ENCODE measurements at places on chromosomes 2 and 18.

DNA sequence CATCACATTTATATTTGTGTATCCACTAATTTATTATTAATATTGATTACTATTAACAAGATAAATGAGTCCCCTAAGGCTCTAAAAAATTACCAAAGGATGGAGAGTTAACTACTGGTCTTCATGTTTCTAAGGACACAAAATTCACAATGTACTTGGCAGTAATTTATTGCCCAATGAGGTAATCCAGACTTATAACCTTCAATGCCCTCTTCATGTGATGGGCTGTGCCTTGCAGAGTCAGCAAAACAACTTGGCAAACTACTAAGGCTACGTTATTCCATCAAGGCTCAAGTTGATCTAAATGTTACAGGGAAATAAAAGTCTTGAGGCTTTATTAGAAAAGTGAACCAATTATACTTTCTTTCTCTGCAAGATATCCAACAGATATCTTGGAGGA, 804.9 kb upstream of the NXPH2 start:
- DNase-seq: no peak

DNA sequence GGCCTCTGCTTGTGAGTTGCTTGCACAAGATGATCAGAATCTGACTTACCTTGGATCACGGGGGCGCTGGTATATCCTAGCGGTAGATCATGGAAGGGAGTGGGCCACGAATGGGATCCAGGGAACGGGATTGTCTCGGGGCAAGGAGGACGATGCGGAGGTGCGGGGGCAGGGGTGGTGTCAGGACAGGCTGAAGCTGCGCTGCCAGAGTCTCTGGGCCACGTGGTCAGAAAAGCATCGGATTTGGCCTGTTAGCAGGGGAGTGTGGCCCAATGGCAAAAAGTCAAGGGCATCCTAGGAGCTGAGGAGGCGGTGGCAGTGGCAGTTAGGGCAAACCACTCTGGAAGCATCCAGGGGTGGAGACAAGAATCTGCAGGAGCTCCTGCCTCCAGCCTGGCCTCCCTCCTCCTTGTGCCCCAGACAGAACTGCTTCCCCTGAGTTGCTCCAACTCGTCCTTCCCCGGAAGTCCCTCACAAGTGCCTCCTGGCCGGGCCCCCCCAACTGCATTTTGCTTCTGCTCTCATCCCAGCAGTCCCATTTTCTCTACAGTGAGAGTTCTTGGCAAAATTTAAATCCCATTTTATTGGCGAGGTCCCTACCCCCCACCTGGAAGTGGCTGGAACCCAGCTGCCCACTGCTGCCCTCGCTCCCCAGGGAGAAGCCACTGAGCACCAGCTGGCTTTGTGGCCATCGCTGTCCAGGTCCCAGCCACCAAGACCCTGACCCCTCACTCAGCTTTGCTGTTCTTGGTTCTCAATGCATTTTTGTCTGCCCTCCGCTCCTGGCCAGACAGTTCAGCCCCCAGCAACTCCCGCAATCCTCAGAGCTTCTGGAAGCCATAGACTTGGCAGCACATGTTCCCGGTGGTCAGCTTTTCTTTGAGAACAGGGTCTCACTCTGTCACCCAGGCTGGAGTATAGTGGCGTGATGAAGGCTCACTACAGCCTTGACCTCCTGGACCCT, 5.6 kb upstream of the CCDC74B start:
- DNase-seq: no peak

- no peak for DNase-seq
Measured at GRCh38 chr2:158015428-158016076, 86.1 kb upstream of the UPP2 start.

DNA sequence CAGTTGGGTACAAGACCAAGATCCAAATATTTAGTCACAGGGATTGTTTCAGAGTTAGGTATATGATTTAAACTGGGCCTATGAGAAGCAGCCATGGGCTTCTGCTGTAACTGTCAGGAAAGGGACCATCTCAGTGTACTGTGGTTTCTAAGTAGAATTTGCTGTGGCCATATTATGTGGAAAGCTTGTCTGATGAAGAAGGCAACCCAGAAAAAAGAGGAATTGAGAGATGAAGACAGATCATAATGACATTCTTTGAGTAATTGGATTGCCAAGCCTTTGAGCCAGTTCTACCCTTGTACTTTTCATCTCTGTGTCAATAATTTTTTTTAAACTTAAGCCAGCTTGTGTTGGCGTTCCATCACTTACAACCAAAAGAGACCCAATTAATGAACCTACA, 259.6 kb downstream of the NUP35 start:
- DNase-seq: no peak

GRCh38 chr18:75204732-75205513, 4.0 kb downstream of the PTGR3 start:
- no peak for DNase-seq

GRCh38 chr18:54961016-54961423, 1.8 kb upstream of the CCDC68 start:
- DNase-seq: no peak

- no peak for DNase-seq
Measured at GRCh38 chr2:155256803-155257202, 558.3 kb downstream of the KCNJ3 start.

DNA sequence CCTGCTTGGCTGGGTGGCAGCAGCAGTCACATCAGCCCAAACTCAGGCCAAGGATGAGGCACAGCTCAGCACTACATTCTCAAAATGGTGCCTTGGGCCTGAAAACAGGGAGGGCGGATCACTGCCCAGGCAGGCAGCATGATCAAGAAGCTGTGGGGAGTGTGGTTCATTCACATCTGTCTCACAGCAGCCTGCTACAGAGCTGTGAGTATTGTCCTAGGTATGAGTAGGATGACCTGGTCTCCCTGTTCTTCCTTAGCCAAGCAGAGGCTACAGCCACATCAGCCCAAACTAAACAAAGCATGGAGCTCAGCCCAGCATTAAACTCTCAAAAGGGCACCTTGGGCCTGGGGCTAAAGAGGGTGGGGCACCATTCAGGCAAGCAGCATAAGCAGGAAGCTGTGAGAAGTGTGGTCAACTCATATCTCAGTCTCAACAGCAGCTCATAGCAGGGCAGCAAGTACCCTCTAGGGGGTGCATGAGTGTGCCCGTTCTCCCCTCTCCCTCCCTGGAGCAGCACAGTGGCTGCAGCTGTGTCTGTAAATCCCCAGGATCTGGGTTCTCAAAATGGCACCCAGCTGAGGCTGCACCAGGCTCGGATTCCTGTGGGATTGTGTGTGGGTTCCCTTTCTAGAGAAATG, 139.6 kb downstream of the TRABD2A start:
- no peak for DNase-seq

DNA sequence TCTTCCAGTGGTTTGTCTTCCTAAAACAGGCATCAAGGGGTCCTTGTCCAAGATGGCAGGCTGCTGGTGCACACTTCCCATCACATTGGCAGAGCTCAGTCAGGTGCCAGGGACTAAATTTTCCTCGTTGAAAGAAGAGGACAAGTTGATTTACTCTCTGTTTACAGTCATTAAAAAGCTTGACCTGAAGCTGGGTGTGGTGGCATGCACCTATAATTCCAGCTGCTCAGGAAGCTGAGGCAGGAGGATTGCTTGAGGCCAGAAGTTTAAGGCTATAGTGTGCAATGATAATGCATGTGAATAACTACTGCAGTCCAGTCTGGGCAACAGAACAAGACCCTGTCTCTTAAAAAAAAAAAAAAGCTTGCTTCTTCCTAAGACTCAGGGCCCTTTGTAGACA, 3.6 kb upstream of the PLB1 start:
- DNase-seq: no peak

GRCh38 chr2:86476092-86476491, 34.9 kb downstream of the KDM3A start:
- peak; percentile 11 for DNase-seq

DNA sequence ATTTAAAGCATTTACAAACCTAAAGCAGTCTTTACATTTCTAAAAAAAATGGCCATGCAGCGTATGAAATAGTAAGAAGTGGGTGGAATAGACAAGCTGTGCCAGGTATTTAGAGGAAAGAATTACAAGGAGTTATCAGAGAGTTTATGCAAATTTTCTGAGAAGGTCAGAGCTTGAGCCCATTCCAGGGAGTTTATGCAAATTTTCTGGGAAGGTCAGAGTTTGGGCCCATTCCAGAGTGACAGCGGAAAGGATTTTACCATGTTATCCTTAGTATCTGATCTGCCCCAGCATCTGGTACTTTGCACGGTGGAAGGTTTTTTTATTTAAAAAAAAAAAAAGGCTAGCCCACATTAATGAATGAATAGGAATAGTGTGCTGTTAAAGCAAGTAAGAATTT, 1.4 kb upstream of the DOK6 start:
- no peak for DNase-seq

- DNase-seq: no peak
Measured at GRCh38 chr18:48165111-48165866, 234.8 kb upstream of the SMAD2 start.

DNA sequence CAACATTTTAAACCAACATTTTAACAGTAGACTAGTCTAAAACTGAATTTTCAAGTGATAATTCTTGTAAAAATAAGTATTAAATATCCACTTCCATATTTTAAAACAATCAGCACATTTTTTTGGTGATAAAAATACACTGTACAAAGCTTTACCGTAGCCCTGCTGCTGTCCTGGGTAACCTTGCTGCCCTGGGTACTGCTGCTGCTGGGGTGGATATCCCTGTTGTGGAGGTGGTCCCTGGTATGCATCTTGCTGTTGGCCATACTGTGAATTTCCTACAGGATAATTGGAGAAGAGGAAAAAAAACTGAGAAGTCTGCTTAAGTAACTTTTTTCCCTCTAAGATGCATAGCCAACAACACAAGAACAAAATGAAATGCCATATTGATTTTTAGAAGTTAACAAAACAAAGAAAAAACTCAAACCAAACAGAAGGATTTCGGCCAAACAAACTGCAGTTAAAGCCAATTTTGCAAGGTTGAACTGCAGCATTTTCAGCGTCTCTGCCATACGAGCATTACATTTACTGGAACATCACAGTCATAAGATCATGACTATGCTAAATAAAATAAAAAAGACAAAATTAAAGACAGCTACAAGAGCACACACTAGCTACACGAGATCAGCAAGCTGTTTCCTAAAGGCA, 55.4 kb downstream of the SS18 start:
- no peak for DNase-seq

DNA sequence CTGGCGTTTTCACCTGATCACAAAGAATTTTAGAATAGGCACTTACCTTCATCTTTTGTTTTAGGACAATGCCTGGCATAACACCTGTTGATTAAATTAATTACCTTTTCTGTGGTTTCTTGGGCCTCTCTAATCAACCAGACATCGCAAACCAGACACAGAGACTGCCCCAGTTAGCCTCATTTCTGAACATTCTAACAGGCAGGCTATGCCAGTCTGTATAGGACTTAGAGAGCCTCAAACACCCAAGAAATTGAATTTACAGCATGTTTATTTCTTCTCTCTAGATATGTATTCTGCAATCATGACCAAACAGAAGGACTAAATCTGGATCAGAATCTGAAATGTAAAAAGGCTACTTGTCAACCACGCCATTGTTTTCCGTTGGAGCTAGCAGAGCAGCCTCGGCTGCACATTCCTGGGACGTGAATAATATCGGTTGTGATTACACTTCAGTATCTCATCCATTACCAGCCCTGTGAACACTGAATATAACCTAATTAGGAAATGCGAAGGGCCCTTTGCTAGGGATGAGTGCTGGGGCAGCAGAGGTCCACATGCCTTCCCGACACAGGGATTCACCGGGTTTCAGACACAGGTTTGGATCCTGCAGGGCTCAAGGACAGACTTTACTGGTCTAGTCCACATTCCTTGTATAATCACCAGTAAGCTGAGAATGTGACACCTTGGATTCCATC, 17.5 kb upstream of the CDC42EP3 start:
- DNase-seq: no peak

GRCh38 chr2:1514391-1515072, 101.3 kb downstream of the TPO start:
- no peak for DNase-seq

- DNase-seq: no peak
Measured at GRCh38 chr2:45406621-45407020, 204.4 kb downstream of the SRBD1 start.
